ENCODE measurements at places on chromosomes 1 and 21.

- DNase-seq = no peak
These were observed 119.4 kb downstream of the MAP3K21 start for GRCh38 chr1:233446935-233447334.

GRCh38 chr1:200415789-200416593 is 6.2 kb upstream of the ZNF281 start:
- peak; percentile 75 for DNase-seq

GRCh38 chr1:224486801-224487583 is 52.4 kb upstream of the WDR26 start:
- DNase-seq = no peak

DNA sequence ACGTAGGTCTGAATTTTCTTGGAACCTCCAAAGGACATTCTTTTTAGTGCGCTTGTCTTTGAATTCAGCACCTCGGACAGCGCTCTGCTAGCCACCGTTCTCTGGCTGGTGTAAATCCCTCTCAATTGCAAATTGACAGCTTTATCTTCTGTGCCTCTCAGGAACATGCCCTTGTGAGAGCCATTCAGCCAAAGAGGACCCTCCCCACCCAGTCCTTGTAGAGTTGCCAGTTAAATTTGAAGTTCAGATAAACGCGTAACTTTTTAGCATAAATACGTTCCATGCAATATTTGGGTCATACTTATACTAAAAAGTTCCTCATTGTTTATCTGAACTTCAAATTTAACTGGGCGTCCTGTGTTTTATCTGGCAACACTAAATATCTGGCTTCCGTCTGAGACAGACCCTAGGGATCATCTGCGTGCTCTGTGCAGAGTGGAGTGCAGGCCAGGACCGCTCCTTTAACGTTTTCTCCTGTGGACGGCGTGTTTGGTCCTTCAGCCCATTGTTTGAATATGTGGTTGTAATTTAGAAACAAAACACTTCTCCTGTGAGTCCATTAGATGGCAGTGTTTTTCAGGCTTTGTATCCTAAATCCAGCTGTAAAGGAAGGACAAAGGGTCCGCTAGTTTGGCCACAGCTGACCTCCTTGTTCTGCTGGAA is 7.0 kb downstream of the KCNAB2 start:
- peak; percentile 82 for DNase-seq

DNA sequence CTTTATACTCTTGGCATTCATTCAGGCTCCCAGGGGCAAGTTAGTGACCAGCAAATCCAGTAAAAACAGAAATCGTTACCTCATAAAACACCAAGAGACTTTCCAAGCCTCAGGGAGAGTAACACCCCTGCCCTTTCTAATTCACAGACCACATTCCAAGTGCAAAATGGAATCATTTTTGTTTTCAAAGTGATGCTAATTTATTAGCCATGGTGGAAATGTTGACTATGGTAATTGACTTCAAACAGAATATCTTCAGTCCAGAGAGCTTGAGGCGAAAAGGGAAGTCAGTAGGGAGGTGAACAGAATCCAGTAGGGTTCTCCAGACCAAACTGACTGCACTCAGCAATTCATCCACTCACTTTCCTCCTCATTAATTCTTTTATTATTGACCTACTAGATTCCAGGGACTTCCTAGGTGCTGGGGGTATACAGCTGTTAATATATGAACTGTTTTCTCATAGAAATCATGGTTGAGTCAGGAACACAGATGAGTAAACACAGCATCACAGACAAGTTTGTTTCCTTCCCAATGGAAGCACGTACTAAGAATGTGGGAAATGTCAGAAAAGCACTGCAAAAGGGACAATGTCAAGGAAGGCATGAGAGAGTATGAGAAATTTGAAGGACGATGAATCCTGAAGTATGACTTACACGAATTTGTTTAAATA is 388.5 kb upstream of the C1orf87 start:
- DNase-seq = no peak

DNA sequence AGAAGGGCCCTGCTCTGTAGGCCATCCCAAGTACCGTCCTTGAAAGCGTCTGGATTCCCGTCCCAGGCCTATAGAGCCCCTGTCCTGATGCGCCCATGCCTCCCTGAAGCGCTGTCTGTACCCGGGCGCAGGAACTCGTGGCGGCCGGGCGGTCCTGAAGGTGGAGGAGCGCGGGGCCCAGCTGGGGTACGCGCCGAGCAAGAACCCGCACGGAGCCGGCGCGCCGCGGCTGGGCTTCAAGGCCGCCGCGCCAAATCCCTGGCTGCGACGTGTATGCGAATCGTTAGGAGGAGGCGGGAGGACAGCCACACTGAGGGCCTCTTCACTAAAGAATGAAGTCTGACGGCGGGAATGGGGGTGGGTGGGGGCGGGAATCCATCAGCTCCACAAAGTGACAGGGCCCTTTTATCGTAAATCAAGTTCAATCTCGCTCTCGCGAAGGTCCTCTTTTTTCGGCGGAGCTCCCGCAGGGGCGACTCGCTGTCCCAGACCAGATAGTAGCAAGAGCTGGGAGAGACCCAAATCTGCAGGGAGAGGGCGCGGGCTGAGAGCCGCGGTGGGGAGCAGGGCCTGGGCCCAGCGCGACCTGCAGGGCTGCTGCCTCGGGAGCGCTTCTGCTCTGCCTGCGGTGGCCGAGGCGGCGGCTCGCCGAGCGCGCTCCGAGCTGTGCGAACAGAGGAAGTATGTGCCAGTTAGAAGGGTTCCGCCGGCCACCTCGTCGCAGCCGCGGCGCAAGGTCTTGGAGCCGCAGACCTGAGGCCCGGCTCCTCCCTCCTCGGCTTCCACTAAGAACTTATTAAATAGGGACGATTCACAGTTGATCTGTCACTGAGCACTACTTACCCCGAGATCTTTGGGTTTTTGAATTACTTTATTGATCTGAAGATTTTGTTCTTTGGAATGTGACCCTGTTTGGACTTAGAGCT is 10.4 kb downstream of the BARHL2 start:
- DNase-seq = no peak

DNA sequence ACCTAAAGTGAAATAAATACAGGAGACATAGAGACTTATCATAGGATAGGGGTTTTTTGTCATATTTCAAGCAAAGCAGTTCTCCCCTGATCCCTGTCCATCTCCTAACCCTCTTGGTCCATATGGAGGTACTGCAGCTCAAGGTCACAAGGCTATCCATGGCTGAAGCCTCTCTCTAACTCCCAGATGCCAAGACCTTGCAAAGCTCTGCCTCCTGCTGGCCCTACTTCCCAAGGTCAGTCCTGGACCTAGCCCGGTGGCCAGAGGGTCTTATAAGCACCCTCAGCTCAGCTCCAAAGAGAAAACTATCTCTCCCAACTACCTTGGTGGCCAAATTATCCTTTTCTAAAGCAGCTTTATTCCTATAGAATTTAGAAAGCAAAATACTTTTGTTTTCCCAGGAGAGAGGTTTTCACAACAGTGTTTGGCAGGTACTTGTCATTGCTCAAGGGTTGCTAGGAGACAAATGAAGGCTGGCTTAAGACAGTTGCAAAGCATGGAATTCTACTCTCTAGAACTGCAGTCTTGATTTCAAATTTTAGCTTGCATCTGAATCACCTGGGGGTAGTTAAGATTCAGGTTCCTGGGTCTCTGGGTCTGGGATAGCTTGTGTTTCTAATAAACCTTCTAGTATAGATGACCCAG is 121.5 kb downstream of the XCL2 start:
- DNase-seq = no peak

DNA sequence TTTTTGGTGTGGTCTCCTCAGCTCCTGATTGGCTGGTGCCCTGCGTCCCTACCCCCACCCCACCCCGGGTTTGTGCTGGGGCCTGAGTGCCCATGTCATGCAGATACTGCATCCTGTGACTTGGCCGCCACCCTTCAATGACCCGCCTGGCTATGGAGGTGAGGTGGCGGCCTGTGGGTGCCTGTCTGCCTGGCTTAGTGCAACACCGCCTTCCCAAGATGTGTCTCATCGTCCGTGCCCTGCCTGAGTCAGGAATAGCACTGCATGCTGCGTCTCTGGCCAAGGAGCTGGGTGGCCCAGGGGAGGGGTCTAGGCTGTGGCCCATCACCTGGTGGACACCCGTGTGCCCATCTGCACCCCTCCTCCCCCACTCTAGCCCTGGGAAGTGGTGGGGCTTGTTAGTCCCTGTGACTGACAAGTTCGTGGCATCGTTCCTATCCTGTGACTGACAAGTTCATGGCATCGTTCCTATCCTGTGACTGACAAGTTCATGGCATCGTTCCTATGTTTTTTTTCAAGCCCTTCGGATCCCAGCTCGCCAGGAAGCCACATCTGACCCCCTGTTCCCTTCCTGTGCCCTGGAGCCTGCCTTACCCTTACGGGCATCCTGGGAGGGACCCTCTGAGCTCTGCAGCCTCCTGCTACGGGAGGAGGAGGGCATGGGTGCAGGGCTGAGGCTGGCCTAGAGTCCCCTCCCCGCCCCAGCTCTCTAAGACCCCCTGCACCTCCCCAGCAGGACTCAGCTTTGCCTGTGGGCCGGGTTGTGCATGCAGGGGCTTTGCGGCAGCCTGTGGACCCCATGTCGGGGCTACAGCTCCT is 7.5 kb downstream of the SLX9 start:
- no peak for DNase-seq

DNA sequence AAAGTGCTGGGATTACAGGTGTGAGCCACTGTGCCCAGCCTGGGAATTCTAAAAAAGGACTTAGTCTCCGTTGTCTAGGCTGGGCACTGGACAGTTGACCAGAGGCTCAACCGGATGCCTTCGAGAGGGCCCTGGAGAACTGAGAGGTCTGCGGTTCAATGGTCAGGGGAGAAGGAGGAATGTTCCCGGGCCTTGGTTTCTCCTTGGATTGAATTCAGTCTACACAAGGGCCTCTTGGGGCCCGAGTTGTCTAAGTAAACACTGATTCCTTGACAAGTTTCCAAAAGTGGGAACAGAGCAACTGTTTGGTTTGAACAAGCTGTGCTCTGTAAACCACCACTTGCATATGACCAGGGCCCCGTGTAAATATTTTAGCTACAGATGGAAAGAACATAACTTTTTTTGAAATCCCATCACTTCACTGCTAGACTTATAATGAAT is 29.1 kb upstream of the CAPZB start:
- no peak for DNase-seq

DNA sequence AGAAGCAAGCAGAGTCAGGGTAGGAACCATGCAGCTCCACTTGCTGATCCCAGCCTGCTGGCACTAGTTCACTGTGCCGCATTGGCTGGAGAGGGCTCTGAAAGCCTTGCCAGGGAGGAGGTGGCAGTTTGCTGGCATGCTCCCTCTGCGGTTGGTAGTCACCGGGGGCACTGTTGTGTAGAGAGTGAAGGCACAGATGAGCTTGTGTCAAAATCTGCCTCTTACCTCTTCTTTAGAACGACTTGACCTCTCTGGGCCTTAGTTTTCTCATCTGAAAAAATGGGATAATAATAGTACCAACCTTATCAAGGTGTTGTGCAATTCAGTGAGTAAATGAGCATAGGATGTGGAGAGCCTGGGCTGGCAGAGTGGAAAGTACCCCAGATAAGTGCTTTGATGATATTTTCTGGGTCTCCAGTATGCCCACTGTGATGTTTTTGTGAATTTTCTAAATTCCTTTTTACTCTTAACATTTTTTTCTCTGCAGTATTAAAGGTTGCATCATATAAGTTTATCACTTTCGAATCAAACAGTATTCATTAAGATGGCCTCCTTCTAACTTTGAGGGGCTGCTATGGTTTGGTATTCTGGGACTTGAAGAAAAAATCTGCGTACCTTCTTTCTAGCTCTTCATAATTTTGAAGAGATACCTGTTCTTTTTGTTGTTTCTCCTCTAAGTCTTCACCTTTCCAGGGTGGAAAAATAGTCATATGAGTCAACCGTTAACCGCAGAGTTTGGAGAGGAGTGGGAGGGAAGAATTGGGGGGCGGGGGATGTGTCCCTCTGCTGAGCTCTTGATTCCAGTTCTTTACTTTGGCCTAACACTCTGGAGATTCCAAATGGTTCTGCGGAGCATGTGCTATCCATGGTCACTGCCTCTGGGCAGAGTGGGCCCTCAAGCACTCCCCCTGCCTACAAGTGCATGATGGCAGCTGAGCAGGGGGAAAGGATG is 26.8 kb downstream of the SZRD1 start:
- no peak for DNase-seq

DNA sequence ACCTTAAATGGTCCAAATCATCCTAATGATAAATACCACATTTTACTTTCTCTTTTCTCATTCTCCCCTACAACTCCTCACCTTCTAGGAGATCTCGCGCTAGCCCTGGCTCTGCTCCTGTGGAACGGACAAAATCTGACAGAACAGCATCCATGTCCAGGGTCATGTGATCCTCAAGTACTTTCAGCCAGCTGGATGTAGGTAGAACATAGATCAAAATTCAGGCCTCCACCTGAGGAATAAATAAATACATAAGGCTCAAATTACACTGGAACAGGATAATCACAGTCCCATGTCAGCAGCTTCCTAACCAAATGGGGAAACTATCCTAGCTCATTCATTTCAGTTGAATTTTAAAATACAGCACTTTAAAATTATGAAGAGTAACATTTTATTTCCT is 33.2 kb downstream of the OTUD7B start:
- DNase-seq = no peak

GRCh38 chr21:44845418-44846223 is 27.8 kb upstream of the SUMO3 start:
- peak; percentile 80 for DNase-seq

DNA sequence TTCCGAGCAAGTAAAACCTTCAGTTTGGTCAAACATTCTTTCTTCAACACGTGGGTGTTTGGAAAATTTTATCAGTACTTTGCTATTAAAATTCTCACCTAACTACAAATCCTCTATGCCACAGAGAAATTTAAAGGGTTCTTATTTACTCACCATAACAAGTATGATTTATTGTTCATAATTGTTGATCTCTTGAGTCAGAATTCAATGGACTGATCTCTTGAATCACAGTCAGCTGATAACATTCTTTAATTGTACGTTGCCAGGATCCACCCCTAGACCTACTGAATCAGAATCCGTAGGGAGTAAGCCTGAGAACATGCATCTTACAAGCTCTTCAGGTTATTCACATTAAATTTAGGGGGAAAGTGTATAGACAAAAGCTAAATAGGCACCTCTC is 51.2 kb downstream of the DIPK1A start:
- no peak for DNase-seq

- DNase-seq = peak; percentile 93
These were observed 6.0 kb downstream of the S100B start for GRCh38 chr21:46598581-46599572.

DNA sequence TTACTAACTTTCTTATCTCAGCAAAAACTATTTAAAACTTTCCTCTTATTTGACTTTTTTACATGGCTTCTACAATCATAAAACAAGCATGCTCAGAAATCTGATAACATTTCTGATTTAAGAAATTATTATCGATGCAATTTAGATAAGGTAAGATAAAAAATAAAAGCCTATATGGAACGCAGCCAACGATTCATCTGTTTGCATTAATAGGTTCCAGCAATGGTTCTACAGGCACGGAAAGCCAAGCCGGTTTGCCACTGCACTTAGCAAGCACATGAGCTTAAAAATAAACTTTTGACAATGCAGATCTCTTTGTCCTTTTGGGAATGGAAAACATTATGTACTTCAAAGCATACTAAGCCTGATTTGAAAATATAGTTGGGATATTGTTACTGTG is 77.5 kb upstream of the KCNK2 start:
- DNase-seq = no peak

GRCh38 chr1:185849014-185849413 is 114.8 kb downstream of the HMCN1 start:
- no peak for DNase-seq

GRCh38 chr1:30753660-30754123 is 3.9 kb downstream of the LAPTM5 start:
- DNase-seq = no peak
